ENCODE measurements at places on chromosomes 4 and X. TPM values are rescaled to one million over a fixed set of nuclear protein-coding genes. Genes with fewer than 3 reads are reported as not detected.

DNA sequence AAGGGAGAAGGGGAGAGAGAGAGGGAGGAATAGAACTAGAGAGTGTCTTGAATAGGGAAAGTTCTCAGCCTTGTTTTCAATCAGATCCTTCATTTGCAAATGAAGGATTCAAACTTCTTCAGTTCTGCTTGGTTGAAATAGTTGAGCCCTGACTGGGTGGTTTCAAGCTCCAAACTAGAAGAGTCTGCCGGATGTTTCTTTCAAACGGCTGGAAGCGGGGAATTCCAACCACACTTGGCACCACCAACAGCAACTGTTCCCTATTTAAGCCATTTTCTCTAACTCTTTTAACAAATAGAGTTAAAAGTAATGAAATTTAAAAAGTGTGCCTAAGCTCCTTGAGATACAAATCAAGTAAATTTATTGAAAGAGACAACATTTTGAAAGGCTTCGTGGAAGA lies 67.5 kb upstream of the DDX60 start:
- H3K4me1 ChIP-seq: peaks cover 4% of the 10 kb centered on the region
- peaks cover 58% of the 10 kb centered on the region for H3K36me3 ChIP-seq

- H3K27me3 ChIP-seq: no peaks in the 10 kb centered on the region
- DNase-seq: no peak
- no peak overlapping the region for H3K27ac ChIP-seq
- H3K36me3 ChIP-seq: no peaks in the 10 kb centered on the region
- no peaks in the 10 kb centered on the region for H3K4me1 ChIP-seq
- H3K4me3 ChIP-seq: no peak overlapping the region
Measured at GRCh38 chr4:120348521-120348920, 281.9 kb upstream of the MAD2L1 start.

- H3K27ac ChIP-seq: no peak overlapping the region
- no peaks in the 10 kb centered on the region for H3K36me3 ChIP-seq
- H3K4me3 ChIP-seq: no peak overlapping the region
- DNase-seq: no peak
- no peaks in the 10 kb centered on the region for H3K27me3 ChIP-seq
Measured at GRCh38 chr4:138199568-138200235, 42.4 kb downstream of the SLC7A11 start.

DNA sequence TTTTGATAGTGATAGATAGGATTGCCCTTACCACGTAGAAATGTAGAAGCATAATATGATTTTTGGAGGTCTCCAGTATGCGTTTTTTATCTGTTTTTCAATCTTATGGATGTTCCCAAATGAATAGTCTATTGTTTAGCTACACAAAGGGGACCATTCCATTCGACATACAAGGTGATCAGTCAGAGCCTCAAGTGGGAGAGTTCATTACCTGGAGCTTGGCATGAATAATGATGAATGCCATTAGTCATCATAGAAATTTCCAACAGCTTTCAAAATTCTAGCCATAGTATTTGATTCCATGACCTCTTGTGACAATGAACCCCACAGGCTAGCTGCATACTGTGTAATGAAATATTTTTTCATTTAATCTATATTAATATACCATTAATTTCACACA lies 123.6 kb downstream of the PDHA2 start:
- no peak overlapping the region for H3K27ac ChIP-seq
- DNase-seq: no peak
- no peaks in the 10 kb centered on the region for H3K36me3 ChIP-seq
- H3K4me3 ChIP-seq: no peak overlapping the region
- no peaks in the 10 kb centered on the region for H3K4me1 ChIP-seq

GRCh38 chrX:6041630-6042029 lies 187.0 kb downstream of the NLGN4X start:
- H3K27me3 ChIP-seq: no peaks in the 10 kb centered on the region
- H3K27ac ChIP-seq: no peak overlapping the region
- H3K4me3 ChIP-seq: no peak overlapping the region
- H3K4me1 ChIP-seq: no peaks in the 10 kb centered on the region

DNA sequence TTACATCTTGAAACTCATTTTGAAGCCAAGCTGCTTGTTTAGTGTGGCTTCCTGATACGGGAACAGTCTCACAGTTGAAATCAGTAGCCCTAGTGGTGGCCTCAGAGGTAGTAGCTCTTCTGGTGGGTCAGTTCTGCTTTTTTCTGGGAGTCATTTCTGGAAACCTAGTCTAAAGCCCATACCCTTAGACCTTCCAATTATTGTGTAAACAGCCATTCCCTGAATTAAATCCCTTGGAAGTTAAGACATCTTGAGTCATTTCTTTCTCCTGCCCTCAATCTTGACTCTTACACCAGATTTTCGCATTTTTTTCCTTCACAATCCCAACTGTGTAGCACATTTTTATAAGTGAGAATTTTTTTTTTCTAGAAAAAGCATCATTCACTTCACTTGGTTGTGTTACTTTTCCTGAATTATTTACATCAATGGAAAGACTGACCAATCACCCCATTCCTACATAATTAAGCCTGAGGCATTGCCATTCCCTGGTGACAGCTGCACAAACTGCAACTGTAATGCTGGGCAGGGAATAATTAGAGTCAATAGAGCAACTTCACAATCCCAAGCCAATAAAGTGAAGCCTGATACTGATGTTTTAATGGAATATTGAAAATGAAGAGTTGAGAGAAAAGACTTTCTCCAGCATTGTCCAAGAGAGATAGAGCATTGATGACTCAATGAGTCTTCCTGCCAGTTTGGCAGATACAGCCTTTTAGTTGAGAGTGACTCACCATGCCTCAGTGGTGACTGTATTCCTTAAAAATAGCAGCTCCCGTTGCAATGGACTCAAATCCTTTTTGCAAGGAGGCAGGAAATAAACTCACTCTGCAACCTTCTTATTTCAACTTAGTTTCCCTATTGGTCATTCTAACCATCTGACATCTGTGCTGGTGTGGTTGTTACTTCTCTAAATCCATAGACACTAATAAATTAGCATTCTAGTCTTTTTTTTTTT lies 13.0 kb upstream of the SEPSECS start:
- H3K27ac ChIP-seq: no peak overlapping the region
- peaks cover 9% of the 10 kb centered on the region for H3K36me3 ChIP-seq
- DNase-seq: no peak
- no peak overlapping the region for H3K4me3 ChIP-seq
- H3K4me1 ChIP-seq: no peaks in the 10 kb centered on the region

DNA sequence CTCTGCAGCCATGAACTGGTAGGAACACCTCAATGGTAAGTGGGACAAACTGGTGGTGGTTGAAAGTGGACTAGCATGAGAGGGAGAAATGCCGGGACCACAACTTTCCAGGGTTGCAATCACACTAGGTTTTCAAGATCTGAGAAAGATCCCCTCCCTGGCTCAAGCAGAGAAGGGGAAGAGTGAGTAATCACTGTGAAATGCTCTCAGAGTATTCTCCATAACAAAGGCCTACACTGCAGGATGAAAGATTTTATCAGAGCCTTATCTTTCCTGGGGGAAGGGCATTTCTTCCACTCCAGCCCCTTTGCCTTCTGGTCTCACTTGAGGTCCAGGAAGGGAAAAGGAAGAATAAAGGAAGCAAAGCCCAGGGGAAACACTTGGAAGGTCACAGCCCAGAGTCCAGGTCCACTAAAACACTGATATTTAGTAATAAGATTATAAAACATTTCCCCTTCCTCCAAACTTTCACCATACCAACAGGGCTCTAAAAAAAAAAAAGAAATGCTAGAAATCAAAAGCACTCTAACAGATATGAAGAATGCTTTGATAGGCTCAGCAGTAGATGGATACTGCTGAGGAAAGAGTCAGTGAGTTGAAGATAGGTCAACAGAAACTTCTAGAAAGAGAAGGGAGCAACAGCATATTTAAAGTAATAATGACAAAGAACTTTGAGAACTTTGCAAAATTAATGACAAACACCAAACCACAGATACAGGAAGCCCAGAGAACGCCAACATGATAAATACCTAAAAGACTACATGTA lies 95.9 kb downstream of the WDFY3 start:
- H3K4me3 ChIP-seq: no peak overlapping the region
- H3K36me3 ChIP-seq: no peaks in the 10 kb centered on the region
- DNase-seq: no peak
- no peaks in the 10 kb centered on the region for H3K27me3 ChIP-seq
- H3K27ac ChIP-seq: no peak overlapping the region

- H3K4me1 ChIP-seq: no peaks in the 10 kb centered on the region
- DNase-seq: no peak
- no peak overlapping the region for H3K4me3 ChIP-seq
- H3K27me3 ChIP-seq: no peaks in the 10 kb centered on the region
Measured at GRCh38 chrX:10842646-10843045, 222.3 kb upstream of the MID1 start.

GRCh38 chrX:112545051-112545450 lies 134.7 kb downstream of the LHFPL1 start:
- H3K4me3 ChIP-seq: no peak overlapping the region
- H3K27ac ChIP-seq: no peak overlapping the region
- DNase-seq: no peak
- no peaks in the 10 kb centered on the region for H3K27me3 ChIP-seq
- H3K4me1 ChIP-seq: no peaks in the 10 kb centered on the region
- H3K36me3 ChIP-seq: no peaks in the 10 kb centered on the region

GRCh38 chr4:119623025-119623424 lies 5.6 kb downstream of the PDE5A start:
- no peak overlapping the region for H3K27ac ChIP-seq
- DNase-seq: no peak
- no peak overlapping the region for H3K4me3 ChIP-seq

DNA sequence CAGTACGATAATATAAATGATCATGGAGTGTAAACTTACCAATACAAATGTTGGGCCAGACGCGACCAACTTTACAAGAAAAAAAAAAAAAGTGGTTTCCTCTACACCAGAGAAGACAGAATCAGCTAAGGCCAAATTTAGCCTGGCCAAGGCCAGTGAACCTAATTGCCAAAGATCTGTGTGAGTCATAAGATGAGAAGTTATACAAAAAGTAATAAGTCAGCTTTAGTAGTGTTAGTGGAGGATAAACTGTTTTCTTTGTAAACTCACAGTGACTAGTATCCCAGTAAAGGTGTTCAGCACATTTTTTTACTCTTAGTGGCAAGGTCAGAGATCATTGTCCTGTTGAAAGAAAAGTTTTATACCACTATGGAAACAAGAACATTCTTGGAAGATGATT lies 531.4 kb upstream of the TECRL start:
- H3K4me1 ChIP-seq: no peaks in the 10 kb centered on the region
- no peaks in the 10 kb centered on the region for H3K27me3 ChIP-seq
- no peak overlapping the region for H3K4me3 ChIP-seq
- no peaks in the 10 kb centered on the region for H3K36me3 ChIP-seq

DNA sequence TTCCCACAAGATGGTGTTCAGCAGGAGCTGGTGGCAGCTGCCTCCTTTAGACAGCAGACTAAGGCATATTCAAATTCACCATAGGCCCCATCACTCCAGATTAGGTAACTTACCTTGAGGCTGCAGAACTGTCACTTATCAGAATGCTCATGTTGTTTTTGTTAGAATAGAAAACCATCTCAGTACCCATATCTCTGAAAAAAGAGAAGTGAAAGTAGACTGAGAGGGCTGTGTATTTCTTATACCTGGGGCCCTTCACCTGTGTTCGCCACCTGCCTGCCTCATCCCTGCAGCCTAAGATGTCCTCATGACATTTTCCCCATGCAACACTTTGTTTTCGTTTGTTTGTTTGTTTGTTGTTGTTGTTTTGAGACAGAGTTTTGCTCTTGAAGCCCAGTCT lies 32.9 kb upstream of the SPRY1 start:
- no peak overlapping the region for H3K27ac ChIP-seq
- H3K36me3 ChIP-seq: no peaks in the 10 kb centered on the region
- no peaks in the 10 kb centered on the region for H3K27me3 ChIP-seq
- H3K4me1 ChIP-seq: peaks cover 25% of the 10 kb centered on the region

DNA sequence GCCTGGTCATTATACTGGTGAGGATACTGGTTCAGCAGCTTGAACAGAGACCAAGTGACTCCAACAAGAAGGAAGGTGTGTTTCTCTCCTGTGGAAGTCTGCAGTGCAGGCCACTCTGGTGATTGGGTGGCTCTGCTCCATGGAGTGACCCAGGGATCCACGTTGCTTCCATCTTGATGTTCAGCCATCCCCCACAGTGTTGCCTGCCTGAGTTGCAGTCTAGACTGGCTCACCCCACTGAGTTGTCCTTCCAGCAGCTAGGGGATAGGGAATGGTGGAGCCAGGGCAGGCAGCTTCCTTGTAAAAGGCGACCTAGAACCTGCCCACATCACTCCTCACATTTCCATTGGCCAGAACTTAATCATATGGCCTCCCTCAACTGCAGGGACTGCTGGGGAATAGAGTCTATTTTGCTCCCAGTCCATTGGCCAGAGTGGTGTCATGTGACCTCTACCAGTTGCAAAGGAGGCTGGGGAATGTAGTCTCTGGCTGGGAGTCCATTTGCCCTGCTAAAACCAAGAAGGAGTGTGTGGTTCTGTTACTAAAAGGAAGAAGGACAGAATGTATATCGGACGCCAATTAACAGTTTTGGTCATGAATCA lies 8.0 kb downstream of the MAN2B2 start:
- peaks cover 72% of the 10 kb centered on the region for H3K36me3 ChIP-seq
- no peak overlapping the region for H3K4me3 ChIP-seq
- H3K27me3 ChIP-seq: no peaks in the 10 kb centered on the region

The ABLIM2 gene
- 3.3 TPM for polyA plus RNA-seq

The C4orf50 gene
- not detected for polyA plus RNA-seq

The PLK4 gene
- 2.0 TPM for polyA plus RNA-seq

The CXCL1 gene
- not detected for polyA plus RNA-seq

The AADAT gene
- not detected for polyA plus RNA-seq
